ENCODE measurements at places on chromosomes 5 and 9. TPM values are rescaled to one million over a fixed set of nuclear protein-coding genes. Genes with fewer than 3 reads are reported as not detected.

The PCDHB16 gene
- total RNA-seq = 4.5 TPM

The ZBED3 gene
- total RNA-seq = 2.2 TPM

The NKD2 gene
- 3.0 TPM for total RNA-seq

The TAS2R1 gene
- total RNA-seq = 0.62 TPM

GRCh38 chr5:179764056-179764455 is 29.7 kb upstream of the LTC4S start:
- no peak for DNase-seq

DNA sequence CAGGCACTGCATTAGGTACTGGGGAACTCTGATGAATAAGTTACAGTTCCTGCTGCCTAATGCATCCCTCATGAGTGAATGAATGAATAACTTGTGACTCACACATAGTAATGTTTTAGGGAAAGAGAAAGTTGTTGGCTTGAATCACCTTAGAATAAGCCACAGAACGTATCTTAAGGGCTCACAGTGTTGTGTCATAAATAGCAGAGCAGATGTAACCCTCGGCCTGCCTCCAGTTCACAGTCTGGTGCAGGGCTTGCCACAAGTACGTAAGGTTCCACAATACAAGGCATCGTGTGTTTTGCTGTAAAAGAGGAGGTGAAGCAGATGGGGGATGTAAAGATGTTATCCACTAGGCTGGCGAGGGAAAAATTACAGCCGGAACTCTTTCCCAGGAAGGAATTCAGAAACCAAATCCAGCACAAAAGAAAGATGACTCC is 218.7 kb downstream of the TRPM3 start:
- DNase-seq = peak; percentile 6

DNA sequence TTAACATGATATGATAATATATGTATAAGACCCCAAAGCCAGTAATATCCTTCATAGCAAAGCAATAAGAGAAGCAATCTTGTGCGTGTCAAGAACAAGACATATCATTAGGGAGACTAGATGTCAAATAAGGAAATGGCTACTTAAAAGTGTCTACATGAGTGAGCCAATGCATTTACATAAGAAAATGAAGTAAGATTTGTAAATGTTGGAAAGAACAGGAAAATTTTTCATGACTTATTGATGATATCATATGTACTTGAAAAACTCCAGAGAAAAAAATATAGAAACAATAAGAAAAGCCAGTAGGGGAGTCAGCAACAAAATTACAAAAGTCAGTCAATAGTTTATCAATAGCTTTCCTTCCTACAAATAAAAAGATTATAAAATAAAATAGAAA is 13.8 kb upstream of the MCTP1 start:
- no peak for DNase-seq

DNA sequence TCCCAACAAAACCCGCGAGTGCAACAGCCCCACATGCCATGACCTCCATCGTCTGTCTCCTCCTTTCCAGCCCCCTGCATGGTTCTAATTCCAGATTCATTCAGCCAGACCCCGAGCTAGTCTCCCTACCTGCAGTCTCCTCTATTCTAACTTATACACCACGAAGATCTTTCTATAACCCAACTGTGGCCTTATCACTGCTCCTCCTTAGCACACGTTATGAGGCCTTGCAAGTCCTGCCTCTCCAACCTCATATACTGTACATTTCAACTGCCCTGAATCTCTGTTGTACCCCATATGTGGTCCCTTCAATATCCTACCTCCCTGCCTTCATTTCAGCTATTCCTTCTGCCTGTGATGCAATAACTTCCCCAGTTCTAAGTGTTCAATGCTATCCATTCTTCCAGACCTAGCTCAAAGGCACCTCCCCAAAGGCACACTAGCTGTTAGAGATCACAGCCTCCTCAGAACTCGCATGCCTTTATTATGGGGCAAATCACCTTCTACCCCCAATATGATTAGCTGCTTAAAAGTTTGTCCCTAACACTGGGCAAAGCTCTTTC is 215.1 kb upstream of the TRIM32 start:
- no peak for DNase-seq

- DNase-seq = no peak
Measured at GRCh38 chr5:102901424-102902134, 146.5 kb downstream of the PAM start.

- no peak for DNase-seq
Measured at GRCh38 chr9:131517761-131518190, 13.3 kb downstream of the UCK1 start.

GRCh38 chr9:38010918-38011704 is 57.9 kb downstream of the SHB start:
- DNase-seq = no peak

- DNase-seq = peak; percentile 76
Measured at GRCh38 chr5:74895906-74896305, 29.7 kb upstream of the FAM169A start.

DNA sequence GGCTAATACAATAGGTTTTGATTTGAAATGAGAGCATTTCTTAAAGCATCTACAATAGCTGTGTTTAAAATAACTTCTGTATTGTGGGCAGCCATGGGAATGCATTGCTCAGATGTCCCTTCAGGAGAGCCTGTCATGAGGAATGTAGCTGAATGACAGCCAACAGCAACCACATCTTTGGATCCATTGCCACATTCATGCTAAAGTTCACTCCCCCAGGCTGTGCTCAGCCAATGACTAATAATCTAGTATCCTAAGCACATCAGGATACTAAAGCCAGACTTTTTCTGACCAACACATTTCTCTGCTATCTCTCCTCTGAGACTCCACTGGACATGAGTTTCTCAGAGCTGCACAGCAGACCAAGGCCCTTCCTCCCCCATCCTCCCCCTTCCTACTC is 45.5 kb downstream of the HTR1A start:
- DNase-seq = no peak

DNA sequence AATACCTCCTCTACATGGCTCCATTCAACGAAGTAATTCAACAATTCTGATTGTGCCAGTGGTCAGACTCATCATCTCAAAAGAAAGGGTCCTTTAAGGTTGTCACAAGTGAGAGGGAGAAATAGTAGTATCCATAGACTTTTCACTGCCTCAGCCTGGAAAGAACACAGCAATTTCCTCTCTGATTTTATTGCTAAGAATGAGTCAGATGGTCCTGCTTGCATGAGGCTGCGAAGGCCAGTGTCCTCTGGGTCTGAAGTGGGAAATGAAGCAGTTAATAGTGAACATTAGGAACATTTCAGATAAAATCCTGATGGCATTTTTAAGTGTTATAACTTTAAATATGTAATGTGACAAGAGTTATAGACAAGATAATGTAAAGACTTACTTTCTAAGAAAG is 979.0 kb downstream of the EFNA5 start:
- no peak for DNase-seq

- no peak for DNase-seq
Measured at GRCh38 chr5:59086024-59086423, 503.1 kb downstream of the RAB3C start.

GRCh38 chr5:44774279-44774880 is 34.4 kb upstream of the MRPS30 start:
- no peak for DNase-seq

DNA sequence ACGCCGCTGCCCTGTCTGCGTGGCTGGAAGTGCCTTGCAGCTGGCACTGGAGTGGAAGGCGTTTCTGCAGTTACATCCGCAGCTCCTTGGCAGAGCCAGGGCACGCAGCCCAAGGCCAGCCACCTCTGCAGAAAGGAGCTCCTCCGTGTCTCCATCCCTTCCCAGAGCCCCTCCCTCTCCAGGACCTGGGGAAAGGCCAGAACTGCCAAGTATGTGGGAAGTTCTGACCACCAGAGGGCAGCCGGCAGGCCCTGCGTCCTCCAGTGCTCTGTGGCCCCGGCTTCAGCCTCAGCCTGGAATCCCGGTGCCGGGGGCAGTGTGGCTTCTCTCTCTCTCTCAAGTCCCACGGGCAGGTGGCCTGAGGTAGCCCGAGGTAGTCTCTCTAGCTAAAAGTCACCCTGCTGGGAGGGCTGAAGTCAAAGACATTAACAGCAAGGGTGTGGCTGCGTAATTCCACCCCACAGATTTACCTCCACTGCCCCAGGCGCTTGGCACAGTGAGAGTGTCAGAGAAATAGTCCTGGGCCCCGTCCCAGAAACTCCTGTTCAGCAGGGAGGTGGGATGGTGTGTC is 101.7 kb upstream of the FCN2 start:
- no peak for DNase-seq

Measured in occipital lobe (tissue), 3 donors.